ENCODE measurements at places on chromosomes 5 and 9.

GRCh38 chr9:4596165-4596922, 65.8 kb upstream of the PLPP6 start:
- no peak for DNase-seq

DNA sequence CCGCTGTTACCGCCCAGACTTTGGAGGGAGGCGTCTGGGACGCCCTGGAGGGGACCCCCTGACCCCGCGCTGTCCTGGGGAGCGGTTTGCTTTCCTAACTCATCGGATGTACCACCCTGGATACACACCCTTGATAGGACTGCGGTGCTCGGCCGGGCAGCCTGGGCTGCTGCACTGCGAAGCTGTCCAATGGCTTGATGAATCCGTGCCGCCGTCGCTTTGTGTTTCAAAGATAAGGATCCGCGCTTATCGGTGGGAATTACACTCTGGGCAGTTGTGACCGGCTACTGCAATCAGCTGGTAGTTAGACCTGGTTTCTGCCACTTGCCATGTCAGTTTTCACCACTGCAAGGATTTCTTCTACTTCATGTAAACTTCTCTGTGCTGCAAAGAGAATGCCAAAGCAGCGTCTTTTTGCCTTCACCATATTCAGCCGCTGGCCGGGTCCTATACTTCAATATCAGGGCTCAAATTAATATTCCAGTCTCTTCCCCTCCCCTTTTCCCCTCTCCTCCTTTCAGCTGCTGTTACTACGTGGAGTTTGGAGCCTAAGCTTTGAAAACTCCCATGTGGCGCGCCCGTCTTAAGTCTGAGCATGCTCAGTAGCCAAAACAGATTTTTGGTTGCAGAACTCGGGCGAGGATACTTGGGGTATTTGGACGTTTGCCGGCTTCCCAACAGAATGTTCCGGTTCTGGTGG, 727 bp downstream of the SMAD5 start:
- DNase-seq = no peak

GRCh38 chr9:114433086-114433485, 45.3 kb upstream of the AKNA start:
- DNase-seq = no peak

DNA sequence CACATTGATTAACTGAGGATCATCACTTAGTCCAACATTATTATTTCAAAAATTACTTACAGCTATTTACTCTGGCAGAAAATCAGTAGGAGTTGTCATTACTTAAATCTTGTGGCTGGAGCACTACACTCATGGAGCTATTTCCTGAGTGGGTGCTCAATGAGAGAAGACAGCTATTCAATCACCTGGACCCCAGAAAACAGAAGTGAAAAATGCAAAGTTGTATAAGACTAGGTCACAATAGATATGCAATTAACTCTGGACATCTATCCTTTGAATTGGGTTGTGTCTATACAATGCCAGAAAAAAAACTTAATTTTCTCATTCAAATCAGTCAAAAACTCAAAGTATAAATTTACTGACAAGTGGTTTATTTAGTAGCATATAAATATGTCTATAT, 340.9 kb downstream of the EFNA5 start:
- no peak for DNase-seq

DNA sequence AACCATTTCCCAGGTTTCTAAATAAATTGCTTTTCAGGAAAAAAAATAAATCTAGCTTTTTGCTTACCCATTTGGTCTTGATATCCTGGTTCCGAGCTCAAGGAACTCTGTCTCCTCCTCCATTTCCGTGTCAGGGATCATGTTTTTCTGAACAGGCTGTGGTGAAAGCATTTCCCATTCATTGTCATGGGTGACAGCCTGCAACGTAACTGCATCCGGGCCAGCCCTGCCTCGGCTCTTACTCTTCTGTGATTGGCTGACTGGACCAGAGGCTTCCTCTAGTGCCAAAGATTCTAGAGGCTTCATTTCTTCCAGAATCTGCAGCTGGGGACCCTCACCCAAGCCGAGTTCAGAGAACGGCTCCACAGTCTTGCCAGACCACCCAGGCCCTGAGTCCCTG, 61.0 kb upstream of the PCA3 start:
- DNase-seq = no peak

GRCh38 chr5:81755320-81755719, 4.4 kb upstream of the SSBP2 start:
- no peak for DNase-seq
